ENCODE measurements at places on chromosomes 1 and 21. TPM values are rescaled to one million over a fixed set of nuclear protein-coding genes. Genes with fewer than 3 reads are reported as not detected.
A peak's percentile ranks its signal among the peaks of the same experiment; 100 is the strongest.

The BNIPL gene
- 5.2 TPM for polyA plus RNA-seq

The LAPTM5 gene
- polyA plus RNA-seq: 29.5 TPM

The CLCNKA gene
- polyA plus RNA-seq: 1.1 TPM

The SOX13 gene
- polyA plus RNA-seq: 53.1 TPM

The GJA4 gene
- 26.3 TPM for polyA plus RNA-seq

The ZFP69B gene
- 6.3 TPM for polyA plus RNA-seq

The HES5 gene
- polyA plus RNA-seq: 0.91 TPM

The MTFR1L gene
- polyA plus RNA-seq: 88.4 TPM

DNA sequence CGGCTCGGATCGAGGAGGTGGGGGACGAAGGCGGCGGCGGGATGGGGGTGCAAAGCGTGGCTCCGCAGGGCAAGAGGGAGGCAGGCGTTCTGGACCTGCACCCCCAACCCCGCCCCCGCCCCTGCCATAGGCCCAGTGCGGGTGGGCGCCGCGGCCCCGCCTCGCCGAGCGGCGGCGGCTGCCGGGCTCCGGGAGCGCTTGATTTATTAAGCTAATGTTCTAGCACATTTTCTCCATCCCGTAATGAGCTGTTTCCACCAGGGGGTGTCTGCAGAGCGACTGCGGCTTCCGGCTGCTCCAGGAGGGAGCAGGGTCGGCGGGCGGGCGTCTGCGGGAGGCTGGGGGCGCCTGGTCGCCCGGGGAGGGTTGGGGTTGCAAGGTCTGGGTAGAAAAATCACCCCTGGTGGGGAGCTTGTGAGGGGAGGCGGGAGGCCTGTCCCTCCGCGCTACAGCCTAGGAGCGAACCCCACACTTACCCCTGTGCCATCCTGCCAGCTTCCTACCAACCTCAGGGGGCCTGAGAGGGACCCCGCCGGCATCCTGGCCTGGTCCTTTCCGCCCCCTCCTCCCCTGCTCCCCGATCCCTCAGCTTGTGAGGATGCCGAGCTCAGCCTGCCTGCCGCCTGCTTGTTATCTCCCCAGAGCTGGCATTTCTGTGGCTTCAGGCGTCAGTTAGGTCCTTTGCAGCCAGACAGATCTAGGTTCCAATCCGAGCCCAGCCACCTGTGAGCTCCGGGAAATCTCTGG lies 48.5 kb upstream of the ACOT11 start:
- no peaks in the 10 kb centered on the region for H3K36me3 ChIP-seq
- peaks cover 62% of the 10 kb centered on the region for H3K27me3 ChIP-seq
- peak overlapping the region; percentile 21 for H3K4me3 ChIP-seq
- DNase-seq: peak; percentile 46

- no peak overlapping the region for H3K4me3 ChIP-seq
- H3K27ac ChIP-seq: no peak overlapping the region
- no peaks in the 10 kb centered on the region for H3K36me3 ChIP-seq
- H3K4me1 ChIP-seq: no peaks in the 10 kb centered on the region
Observed at GRCh38 chr21:31371715-31372470, 27.8 kb upstream of the TIAM1 start.

DNA sequence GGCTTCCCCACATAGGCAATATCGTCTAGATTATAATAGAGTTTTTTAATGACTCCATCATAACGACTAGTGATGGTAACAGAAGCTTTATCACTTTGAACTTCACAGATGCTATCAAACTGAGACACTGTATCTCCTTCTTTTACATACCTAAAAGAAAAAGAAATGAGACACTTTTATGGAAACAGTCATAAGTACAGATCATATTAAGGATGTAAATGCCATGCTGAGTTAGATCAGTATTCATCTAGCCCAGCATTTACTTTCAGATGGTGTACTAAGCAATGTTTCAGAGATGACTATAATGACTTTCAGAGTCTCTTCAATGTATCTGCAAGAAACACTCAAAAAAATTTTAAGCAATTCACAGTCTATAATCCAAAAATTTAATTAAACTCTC lies 18.9 kb downstream of the DBT start:
- H3K27ac ChIP-seq: no peak overlapping the region
- no peaks in the 10 kb centered on the region for H3K36me3 ChIP-seq
- H3K4me1 ChIP-seq: no peaks in the 10 kb centered on the region
- H3K27me3 ChIP-seq: no peaks in the 10 kb centered on the region
- no peak for DNase-seq

DNA sequence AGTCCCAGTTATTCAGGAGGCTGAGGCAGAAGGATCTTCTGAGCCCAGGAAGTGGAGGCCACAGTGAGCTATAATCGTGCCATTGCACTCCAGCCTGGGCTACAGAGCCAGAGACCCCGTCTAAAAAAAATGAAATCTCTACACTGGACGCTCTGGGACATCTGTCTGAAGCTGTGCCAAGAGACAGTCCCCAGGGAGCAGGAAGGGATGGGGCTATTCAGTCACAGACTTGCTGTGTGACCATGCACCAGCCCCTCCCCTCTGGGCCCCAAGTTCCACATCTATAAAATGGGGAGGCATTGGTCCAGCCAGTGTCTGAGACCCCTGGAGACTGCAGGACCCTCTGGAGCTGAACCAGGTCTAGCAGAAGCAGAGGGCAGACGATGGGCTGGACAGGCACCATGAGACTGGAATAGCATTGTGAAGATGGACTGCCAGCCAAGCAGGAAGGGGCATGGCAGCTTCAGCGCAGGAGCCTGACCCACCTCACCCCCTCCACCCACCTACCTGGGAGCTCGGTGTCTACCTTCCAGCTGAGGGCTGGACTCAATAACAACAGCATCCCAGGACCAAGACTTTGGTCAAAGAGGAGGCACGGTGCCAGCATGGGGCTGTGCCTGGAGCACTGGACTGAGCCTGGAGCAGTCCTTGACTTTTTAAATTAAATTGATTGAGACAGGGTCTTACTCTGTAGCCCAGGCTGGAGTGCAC lies 1.4 kb downstream of the TMEM54 start:
- peaks cover 69% of the 10 kb centered on the region for H3K27me3 ChIP-seq
- H3K4me1 ChIP-seq: peaks cover 7% of the 10 kb centered on the region
- no peak for DNase-seq
- no peak overlapping the region for H3K27ac ChIP-seq
- no peaks in the 10 kb centered on the region for H3K36me3 ChIP-seq
- no peak overlapping the region for H3K4me3 ChIP-seq

- no peaks in the 10 kb centered on the region for H3K27me3 ChIP-seq
- no peak for DNase-seq
- no peak overlapping the region for H3K27ac ChIP-seq
- H3K4me1 ChIP-seq: no peaks in the 10 kb centered on the region
Observed at GRCh38 chr1:178492341-178492740, 4.4 kb downstream of the CLEC20A start.

- H3K27me3 ChIP-seq: no peaks in the 10 kb centered on the region
- no peak for DNase-seq
- H3K36me3 ChIP-seq: no peaks in the 10 kb centered on the region
- peaks cover 5% of the 10 kb centered on the region for H3K4me1 ChIP-seq
Observed at GRCh38 chr1:46410156-46411009, 16.3 kb downstream of the FAAH start.

- DNase-seq: no peak
- H3K27ac ChIP-seq: no peak overlapping the region
- peaks cover 6% of the 10 kb centered on the region for H3K4me1 ChIP-seq
- no peaks in the 10 kb centered on the region for H3K27me3 ChIP-seq
- H3K4me3 ChIP-seq: no peak overlapping the region
Observed at GRCh38 chr1:224736619-224737352, 120.7 kb downstream of the CNIH3 start.

DNA sequence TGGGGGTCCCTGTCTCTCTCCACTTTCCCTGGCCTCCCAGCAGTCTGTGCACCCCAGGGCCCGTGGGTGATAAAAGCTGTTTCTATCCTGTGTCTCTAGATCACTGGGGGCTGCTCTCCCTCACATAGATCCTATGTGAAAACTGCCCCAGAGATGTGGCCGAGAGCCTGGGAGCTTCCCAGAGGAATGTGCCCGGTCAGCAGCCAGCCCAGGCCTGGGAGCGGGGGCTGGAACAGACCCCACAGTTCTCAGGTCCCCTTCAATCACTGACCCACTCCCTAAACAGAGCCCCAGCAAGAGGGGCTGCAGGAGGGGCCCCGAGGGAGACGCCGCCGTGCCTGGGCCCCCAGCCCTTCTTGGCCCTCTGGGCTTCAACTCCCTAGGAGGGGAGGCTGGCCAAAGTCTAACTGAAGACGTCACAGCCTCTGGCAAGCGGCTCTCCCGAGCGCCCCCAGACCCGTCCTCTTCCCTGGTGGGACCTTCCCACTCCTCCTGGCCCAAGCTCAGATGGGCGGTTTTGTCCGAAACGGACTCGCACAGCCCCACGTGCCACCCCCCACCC lies 403 bp downstream of the MXRA8 start:
- no peaks in the 10 kb centered on the region for H3K36me3 ChIP-seq
- peak overlapping the region; percentile 87 for H3K27ac ChIP-seq
- H3K27me3 ChIP-seq: peaks cover 94% of the 10 kb centered on the region
- no peak for DNase-seq

DNA sequence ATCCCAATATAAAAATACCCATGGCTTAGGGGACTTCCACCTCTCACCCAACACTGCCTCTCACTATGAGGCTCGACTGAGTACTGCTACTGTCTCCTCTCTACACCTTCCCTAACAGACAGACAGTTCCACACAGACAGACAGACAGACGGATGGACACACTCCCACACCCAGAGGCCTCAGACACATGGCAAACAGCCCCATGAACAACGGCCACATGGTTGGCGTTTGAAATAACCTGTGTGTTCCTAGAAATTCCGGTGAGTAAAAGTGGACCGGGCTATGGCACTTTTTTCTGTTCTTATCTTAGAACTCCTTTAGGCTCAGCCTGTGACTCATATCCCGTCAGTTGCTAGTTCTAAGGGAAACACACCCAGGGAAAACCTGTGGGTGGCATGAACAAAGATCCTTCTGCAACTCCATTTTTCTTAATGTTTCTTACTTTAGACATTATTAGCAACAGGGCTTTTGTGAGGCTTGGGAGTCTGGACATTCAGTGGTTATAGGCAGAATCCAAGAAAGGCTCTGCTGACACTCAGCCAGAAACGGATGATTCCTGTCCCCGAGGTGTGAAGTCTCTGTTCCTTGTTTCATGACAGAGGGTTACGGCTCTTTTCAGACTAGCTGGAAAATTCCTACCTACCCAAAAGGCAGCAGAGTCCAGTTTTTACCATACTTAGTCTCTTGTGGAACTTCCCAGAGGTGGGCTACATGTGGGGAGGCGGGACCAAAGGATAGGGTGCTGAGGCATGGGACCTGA lies 90.5 kb upstream of the TLR5 start:
- H3K27me3 ChIP-seq: no peaks in the 10 kb centered on the region
- H3K4me3 ChIP-seq: no peak overlapping the region
- H3K36me3 ChIP-seq: no peaks in the 10 kb centered on the region

DNA sequence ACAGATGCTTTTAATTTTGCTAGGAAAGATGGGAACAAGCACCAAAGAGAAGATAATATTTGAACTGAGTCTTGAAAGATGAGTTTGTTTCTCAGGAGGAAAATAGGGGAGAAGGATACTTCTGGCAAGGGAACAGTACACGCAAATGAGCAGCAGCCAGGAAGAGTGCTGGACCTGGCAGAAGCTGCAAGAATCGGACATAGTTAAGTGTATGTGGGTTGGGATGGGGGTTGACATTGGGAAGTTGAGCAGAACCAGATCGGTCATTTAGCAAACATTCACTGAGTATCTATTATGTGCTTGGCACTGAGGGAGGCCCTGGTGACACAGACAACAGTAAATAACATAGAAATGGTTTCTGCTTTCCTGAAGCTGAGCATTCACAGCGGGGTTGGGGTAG lies 198.8 kb downstream of the PLPP3 start:
- no peak overlapping the region for H3K4me3 ChIP-seq
- no peak for DNase-seq
- no peak overlapping the region for H3K27ac ChIP-seq
- no peaks in the 10 kb centered on the region for H3K27me3 ChIP-seq
- no peaks in the 10 kb centered on the region for H3K36me3 ChIP-seq

GRCh38 chr1:184682956-184683355 lies 71.7 kb downstream of the EDEM3 start:
- peaks cover 5% of the 10 kb centered on the region for H3K4me1 ChIP-seq
- H3K27ac ChIP-seq: no peak overlapping the region
- no peak for DNase-seq
- H3K4me3 ChIP-seq: no peak overlapping the region

GRCh38 chr1:240395336-240395735 lies 216.6 kb downstream of the GREM2 start:
- H3K36me3 ChIP-seq: no peaks in the 10 kb centered on the region
- no peaks in the 10 kb centered on the region for H3K4me1 ChIP-seq
- DNase-seq: no peak
- no peak overlapping the region for H3K4me3 ChIP-seq
- no peaks in the 10 kb centered on the region for H3K27me3 ChIP-seq

DNA sequence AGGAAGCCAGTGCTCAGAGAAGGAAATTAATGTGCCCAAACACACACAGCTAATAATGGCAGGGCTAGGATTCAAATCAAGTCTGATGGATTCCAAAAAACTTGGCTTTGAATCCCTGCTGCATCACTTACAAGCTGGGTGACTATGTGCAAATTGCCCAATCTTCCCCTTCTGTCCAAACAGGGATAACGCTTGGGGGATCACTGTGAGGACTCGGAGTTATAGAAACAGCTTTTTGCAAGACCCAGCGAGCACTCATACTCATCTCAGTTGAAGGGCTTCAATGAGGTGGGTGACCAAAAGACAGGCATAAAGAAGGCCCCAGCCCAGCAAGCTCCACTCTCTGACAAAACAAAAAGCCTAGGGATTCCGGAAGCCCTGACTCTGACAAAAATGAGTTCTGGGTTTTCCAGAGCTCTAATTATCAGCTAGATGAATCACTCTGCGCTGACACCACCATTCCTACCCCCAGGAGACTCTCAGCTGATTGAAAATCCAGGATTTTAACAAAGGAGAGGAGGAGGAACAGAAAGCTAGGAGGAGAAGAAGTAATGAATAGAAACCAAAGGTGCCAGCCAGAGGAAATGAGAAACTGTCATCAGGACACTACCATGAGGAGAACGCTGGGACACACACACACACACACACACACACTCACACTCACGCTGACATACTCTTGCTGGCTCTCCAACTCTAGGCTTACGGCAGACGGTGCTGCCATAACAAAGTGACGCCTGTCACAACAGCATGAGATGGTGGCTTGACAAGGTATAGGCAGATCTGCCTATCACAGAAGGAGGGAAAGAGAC lies 1.6 kb upstream of the STK40 start:
- no peak for DNase-seq
- peaks cover 35% of the 10 kb centered on the region for H3K36me3 ChIP-seq
- peak overlapping the region; percentile 99 for H3K27ac ChIP-seq
- peaks cover 64% of the 10 kb centered on the region for H3K4me1 ChIP-seq

GRCh38 chr1:205445646-205445935 lies 10.3 kb downstream of the BLACAT1 start:
- H3K27me3 ChIP-seq: no peaks in the 10 kb centered on the region
- DNase-seq: no peak
- H3K36me3 ChIP-seq: no peaks in the 10 kb centered on the region
- no peak overlapping the region for H3K27ac ChIP-seq
- H3K4me3 ChIP-seq: no peak overlapping the region
